Cerebellum (tissue), 4 donors: ENCODE measurements at places on chromosomes 4 and X. TPM values are rescaled to one million over a fixed set of nuclear protein-coding genes. Genes with fewer than 3 reads are reported as not detected.

DNA sequence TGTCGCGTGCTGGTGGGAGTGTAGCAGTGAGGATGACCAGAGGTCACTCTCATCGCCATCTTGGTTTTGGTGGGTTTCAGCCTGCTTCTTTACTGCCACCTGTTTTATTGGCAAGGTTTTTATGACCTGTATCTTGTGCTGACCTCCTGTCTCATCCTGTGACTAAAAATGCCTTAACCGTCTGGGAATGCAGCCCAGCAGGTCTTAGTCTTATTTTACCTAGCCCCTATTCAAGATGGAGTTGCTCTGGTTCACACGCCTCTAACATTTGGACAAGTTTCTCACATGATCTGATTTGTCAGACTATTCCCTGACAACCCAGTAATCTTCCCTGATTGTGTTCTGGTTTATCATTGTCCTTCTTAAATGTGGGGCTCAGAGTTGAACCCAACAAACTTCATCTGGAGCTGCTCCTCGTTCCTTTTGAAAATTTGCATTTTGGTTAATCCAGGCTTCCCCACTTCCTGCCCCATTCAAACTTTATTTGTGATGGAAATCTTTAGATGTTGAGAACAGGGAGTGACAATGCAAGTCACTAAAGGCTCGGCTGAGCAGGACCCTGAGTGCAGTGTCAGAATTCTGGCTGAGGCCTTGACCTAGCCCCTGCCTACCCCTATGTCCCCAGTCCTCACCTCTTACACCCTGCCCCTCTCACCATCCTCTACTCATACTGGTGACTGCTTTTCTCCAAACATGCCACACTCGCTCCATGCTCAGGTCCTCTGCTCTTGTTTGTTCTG, 226.8 kb downstream of the STIM2 start:
- no peak for DNase-seq

GRCh38 chrX:130772105-130772775, 130.8 kb downstream of the ENOX2 start:
- no peak for DNase-seq

- DNase-seq, result no peak
Observed at GRCh38 chr4:176054942-176055341, 10.7 kb upstream of the WDR17 start.

Gene XPNPEP2
- 1.5 TPM for total RNA-seq

Gene SSX2
- not detected for total RNA-seq

Gene BEND4
- 4.5 TPM for total RNA-seq
